ENCODE measurements at places on chromosomes 5 and 9. TPM values are rescaled to one million over a fixed set of nuclear protein-coding genes. Genes with fewer than 3 reads are reported as not detected.

- peak; percentile 84 for DNase-seq
These were observed 21.3 kb downstream of the AKNA start for GRCh38 chr9:114366334-114367128.

DNA sequence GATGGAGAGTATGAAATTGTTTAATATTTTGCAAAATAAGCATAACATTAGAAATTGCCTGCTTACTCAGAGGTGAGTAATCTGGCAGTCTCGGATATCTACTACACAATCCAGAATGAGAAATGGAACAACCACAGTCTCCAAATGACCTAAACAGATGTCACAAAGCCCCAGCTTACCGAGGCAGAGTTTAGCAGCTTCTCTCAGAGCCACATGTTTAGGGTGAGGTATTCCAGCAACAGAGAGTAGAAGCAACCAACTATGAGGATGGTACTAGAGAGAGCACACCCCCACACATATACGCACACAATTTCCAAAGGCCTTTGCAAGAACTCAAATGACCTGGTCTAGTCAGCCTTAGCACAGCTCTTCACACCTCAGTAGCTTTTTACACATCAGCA, 122.7 kb upstream of the LPAR1 start:
- DNase-seq, result peak; percentile 91

DNA sequence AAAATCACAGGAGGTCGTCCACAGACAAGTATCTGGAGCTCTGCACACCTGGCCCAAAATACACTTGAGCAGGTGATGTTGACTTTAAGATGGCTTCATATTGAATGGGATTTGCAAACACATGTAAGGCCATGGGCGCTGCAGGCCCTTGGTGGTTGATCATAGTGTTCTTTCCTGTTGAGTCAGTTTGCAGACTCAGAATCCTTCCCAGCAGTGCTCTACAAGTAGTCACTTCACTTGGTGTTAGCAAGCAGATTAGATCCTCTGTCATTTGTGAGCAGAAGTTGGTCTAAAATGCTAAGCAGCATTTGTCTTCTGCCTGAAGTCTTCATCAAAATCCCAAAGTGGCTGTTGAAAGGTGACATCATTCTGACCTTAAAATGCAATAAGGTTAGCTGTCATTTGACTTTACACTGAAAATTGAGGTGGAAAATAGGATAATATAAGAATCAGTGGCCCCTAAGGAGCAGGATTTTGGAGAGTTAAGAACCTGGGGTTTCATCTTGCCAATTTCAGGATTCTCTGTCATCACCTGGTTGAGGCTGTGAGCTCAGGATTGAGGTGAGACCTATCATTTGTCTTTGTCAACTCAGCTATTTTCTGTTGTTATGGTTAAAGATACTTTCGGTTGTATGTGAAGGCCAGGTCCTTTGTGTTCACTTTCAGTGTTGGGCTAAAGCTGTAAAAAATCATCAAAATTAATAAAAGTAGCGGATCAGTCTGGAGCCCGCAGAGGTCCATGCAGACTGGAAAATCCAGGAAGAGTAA, 114.5 kb downstream of the LRRC70 start:
- DNase-seq, result no peak

DNA sequence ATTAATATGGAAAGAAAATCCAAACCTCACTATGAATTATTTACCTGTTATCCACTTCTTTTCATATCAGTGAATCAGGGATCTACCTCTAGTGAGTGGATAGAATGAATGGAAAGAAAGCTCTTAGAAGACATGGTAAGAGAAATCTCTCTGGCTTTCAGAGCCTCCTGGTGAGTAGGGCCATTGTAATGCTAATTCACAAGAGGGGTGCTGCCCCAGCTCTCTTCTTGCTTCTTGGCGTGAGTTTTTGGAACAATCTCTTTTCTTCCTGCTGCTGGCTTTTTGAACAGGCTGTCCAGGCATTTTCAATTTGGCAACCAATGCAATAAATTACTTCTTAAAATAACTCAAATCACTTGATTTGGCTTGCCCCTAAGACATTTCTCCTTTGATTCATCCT, 49.9 kb upstream of the KCNN2 start:
- DNase-seq, result no peak

DNA sequence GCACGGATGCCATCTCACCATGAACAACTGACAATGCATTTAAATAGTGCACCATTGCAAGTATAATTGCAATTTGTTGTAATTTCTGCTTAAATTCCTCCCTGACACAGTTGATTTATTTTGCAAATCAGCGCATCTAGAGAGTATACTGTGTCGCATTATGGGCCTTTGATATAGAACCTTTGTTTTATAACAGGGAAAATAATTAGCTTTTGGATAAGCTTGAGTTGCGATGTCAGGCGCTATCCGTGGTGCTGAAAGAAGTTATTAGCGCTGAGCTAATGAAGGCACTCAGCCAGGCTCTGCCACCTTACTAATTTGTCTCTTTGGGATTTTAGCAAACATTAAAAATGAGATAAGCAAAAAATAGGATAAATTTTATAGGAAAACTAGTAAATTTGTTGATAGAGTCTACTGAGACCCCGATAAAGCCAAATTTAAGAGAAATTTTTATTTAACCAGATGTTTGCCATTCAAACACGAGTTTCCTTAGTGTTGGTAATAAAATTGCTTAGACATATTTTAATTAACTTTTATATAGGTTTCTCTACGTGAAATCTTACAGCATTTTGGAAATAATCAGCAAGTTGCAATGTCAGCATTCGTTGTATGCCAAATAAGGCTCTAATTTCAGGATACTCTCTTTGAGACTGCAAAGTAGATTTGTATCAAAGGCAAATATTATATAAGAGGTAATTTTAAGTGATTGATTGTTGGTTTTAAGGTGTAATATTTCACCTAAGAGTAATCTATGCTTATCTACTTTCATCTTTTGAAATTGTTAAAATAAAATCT, 355.5 kb downstream of the TLR4 start:
- DNase-seq, result peak; percentile 32

DNA sequence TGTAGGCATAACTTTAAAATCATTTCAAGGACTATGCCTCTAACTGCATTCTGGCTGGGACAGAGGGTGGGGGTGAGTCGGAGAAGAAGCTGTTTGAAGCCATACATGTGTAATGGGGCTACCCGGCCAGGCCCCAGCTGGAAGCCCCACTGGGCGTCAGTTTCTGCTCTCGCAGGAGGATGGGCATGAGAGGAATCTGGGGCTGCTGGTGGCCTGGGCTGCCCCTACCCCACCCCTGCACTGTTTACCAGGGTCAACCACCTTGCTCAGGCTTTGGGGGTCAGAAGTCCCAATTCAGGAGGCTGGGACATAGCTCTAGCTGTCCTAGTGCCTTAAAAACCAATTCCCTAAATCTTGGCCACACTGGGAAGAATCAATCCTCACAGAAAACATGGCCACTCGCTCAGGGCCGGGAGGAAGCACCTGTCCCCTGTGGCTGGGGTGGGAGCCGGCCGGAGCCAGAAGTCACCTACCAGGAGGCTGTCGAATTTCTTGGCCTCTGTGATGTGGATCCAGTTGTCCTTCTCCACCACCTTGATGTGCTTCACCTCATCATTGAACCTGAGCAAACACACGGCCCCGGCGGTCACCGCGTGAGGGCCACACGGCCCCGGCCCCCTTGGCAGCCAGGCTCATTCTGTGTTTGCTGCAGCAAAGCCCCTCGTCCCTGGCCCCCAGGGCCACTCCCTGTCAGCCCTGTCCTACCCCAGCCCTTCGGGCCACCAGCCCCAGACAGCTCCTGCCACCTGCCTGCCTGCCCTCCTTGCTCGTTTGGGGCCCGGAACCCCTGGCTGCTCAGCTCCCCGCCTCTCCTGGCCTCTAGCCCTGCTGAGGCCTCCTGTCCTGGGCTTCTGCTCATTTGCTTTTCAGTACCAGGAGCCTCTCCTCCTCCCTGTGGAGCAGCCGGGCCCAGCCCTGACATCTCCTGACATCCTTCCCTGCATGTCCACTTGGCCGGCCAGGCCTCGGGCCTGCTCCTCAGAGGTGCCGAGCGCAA, 33.6 kb upstream of the SARDH start:
- DNase-seq, result no peak

DNA sequence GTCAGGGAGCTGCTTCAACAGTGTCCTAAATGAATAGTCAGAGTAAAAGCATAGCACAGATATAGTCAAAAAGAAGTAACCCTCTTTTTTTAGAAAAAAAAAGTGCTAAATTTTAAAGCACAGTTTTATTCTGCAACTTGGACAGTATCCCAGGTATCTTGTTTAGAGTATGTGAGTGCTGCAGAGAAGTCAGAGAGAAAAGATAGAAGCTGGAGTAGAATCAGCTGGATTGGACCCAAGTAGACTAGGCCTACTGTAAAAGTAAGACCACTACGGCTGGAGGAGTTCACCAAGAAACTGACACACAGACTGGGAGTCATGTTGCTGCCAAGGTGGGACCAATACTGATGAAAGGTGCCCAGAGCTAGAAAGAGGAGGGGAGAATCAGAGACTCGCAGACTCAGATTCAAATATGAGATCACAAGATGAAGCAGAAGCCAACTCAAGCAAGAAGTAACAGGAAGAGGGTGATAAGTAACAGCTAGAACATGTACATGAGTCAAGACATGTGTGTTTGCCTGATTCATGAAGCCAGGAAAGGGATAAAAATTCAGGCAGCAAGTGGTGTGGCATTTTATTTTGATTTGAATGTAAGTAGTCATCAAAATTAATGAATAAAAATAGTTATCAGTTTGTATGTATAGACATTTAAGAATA, 25.6 kb upstream of the TUSC1 start:
- DNase-seq, result peak; percentile 2

- DNase-seq, result no peak
These were observed 47.5 kb downstream of the UBE2QL1 start for GRCh38 chr5:6496207-6496584.

DNA sequence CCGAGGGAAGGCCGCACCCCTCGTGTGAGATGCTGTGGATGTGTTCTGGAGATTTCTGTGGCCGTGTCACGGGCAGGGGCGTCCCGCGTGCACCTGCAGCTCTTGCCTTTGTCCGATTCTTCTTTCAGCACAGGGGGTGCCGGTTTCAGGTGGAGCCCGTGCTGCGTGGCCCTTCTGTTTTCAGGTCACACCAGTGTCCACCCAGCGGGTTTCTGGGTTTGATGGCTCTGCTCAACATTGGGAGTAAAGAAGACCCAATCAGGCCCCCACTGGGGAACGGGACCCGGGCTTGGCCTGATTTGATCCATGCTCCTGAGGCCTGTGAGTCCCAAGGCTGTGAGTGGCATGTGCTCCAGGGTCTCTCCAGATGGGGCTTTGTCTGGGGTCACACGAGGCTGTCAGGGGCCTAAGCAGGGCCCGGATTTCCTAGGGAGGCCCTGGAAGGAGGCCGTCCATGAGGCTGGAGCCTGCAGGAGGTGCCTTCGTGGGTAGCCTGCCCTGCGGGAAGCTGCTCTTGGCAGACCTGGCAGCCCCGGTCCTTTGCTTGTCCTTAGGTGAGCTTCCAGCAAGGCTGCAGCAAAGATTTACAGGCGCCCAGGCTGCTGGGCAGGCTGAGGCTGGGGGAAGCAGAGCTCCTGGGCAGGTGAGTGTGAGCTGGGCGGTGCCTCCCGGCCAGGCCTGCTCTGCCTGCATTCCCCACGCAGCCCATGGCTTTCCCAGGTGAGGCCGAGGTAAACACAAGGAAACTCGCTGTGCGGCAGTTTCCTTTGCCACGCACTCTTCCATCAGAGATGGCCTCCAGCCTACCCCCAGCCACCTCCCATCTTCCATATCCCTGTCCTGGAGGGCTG, 12.8 kb downstream of the MRPL36 start:
- DNase-seq, result no peak

Gene CEP78
- total RNA-seq, result 22.9 TPM

Gene PTPN3
- 1.3 TPM for total RNA-seq

All from GM23248 (cell line).